Activated CD4-positive, CD25-positive, alpha-beta regulatory T cell treated with anti-CD3 and anti-CD28 coated beads, Interleukin-2, amount 50 U/mL, for 72 hours (primary cell): ENCODE measurements at places on chromosomes 11 and 22.

GRCh38 chr22:47230251-47230650 lies 467.8 kb downstream of the TBC1D22A start:
- no peak for DNase-seq

DNA sequence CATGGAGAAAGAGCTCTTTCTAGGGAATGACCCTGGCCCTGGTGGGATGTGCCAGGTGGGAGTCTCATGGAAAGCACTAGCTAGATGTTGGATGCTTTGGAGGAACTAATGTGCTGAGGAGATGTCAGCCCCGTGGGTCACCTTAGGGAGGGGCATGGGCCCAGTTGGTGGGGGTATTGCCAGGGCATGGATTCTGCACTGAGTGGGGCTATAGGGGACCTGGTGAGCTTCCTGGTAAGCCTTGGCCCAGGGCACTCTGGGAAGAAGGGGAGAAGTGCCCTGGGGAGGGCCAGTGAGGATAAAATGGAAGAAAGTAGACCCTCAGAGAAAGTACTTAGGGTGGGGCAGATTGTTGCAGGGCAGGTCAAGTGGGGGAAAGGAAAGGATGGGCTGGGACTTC lies 65.2 kb upstream of the SORL1-AS1 start:
- no peak for DNase-seq

GRCh38 chr11:48036466-48036865 lies 56.1 kb downstream of the PTPRJ start:
- DNase-seq: no peak

DNA sequence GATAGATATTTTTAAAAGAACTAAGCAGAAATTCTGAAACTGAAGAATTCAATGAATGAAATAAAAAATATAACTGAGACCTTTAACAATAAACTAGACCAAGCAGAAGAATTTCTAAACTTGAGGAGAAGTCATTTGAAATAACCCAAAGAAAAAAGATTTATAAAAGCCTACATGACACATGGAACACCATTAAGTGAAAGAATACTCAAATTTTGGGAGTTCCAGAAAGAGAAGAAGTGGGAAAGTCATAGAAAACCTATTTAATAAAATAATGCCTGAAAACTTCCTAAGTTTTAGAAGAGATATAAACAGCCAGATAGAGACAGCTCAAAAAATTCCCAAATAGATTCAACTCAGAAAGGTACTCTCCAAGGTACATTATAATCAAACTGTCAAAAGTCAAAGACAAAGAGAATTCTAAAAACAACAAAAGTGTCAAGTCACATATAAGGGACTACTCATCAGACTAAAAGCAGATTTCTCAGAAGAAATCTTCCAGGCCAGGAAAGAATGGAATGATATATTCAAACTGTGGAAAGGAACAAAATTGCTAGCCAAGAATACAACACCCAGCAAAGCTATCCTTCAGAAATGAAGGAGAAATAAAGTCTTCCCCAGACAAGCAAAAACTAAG lies 72.9 kb upstream of the GNAZ start:
- no peak for DNase-seq

DNA sequence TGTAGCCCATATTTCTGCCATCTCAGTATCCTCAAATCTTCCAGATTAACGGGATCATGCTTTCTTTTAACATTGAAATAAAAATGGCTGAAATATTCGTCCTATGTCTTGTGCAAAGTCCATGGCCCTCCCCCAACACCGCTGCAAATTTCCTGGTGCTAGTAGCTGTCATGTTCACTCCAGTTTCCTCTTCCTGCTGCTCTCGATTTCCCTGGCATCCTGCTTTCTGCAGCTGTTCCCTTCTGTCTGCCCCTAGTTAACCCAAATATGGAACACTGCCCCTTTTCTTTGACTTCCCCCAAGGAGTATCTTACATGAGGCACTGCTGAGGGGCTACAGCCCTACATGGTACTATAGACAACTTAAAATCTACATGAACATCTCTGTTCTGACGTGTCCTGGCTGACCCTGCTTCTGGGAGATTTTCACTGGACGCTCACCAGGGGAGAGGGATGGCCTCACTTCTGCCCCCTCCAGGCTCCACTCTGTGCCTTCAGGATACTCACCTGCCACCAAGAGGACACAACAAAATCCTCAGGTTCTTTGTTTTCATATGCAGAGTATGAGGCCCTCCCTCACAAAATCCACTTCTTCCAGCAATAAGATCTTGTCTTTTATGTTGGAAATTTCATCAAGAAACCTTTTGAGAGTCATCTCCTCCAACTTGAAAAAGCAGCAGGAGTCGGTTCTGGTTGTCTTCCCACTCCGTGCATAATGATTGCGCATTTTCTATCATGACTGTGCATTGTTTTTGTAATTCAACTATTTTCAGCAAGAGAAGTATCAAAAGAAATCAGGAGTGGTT lies 29.5 kb upstream of the SCUBE2 start:
- no peak for DNase-seq

DNA sequence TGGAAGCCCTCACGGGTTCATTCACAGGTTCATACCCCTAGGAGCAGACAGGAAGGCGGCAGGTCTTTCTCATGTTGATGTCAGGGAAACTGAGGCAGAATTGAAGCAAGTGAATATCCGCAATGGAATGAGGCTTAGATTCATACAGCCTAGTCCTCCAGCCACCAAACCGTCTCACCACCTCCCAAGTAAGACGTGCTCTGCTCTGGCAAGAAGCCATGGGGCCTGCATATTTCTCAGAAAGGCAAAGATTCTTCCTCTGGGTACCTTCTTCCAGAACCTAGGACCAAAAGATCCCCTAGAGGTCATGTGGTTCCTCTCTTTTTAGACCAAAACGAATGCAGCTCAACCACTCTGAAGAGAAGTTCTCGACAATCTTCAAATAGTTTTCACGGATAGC lies 1.7 kb downstream of the AP1B1 start:
- no peak for DNase-seq

GRCh38 chr11:107567739-107568335 lies 2.3 kb upstream of the ALKBH8 start:
- no peak for DNase-seq
